ENCODE measurements at places on chromosomes 5 and 9.
A peak's percentile ranks its signal among the peaks of the same experiment; 100 is the strongest.

GRCh38 chr9:136903041-136903554, 16.8 kb downstream of the TRAF2 start:
- DNase-seq, result no peak

GRCh38 chr9:86099701-86100364, 475 bp upstream of the GOLM1 start:
- DNase-seq, result no peak

GRCh38 chr9:77475641-77476473, 172.3 kb downstream of the GNA14 start:
- DNase-seq, result peak; percentile 11

DNA sequence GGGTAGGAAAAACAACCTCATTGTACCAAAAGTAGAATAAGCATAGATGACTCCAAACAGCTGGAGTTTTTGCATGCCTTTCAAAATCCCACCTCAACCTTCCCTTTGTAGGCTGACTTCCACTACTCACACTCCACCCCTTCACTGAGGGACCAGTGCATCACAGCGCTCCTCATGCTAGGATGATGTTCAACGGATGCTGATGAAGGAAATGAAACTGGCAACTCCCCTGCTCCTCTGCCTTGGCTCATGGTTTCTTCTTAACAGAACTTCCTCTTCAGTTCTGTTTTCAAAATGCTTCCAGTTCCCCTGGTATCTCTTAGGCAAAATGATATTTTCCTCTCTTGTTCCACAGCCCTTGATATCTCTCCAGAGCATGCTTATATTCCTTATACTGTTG, 29.0 kb downstream of the LIFR start:
- peak; percentile 37 for DNase-seq

- DNase-seq, result no peak
Measured at GRCh38 chr5:139188558-139189270, 9.5 kb downstream of the SIL1 start.

DNA sequence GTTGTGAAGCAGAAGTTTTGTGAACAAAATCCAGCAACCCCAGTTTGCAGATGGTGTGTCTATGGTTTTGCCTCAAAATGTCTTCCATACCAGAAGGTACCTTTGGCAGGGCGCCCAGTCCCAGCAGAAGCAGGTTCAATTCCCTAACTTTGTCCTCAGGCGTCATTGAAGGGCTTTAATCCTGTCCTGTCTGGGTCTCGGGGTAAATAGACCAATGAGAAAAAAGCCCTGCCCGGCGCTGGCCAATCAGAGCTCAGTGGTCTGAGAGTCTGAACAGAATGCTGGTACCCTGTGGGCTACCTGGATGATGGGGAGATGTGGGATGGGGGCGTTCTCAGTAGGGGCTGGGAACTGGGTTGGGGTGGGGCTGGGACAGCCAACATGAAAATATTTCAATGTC, 6.2 kb upstream of the ST6GALNAC4 start:
- DNase-seq, result no peak

DNA sequence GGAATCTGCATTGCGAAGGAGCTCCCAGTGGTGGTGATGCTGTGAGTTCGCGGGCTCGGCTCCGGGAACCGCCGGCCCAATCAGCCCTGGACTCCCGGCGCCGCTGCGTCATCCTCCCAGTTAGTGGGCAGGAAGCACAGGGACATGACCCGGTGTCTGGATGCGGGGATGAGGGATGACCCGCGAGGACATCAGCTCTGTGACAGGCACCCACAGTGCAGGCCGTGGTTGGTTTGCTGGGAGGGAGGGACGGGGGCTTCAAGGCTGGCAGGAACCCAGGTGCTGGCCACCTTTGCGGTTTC, 996 bp downstream of the NXNL2 start:
- no peak for DNase-seq

- DNase-seq, result no peak
Measured at GRCh38 chr5:96741891-96742309, 65.8 kb downstream of the ERAP1 start.

- no peak for DNase-seq
Measured at GRCh38 chr9:108396193-108396592, 459.6 kb downstream of the ACTL7B start.

GRCh38 chr5:129400395-129400983, 59.6 kb upstream of the ADAMTS19 start:
- no peak for DNase-seq

DNA sequence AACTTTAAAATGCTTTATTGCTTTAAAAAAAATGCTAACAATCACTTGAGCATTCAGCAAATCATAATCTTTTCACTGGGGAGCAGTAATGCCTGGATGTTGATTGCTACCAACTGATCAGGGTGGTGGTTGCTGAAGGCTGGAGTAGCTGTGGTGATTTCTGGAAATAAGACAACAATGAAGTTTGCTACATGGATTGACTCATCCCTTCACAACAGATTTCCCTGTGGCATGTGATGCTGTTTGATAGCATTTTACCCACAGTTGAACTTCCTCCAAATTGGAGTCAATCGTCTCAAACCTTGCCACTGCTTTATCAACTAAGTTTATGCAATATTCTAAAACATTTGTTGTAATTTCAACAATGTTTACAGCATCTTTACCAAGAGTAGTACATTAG, 83.3 kb downstream of the MLLT3 start:
- no peak for DNase-seq

GRCh38 chr5:118506217-118506852, 482.0 kb downstream of the DTWD2 start:
- DNase-seq, result peak; percentile 66

DNA sequence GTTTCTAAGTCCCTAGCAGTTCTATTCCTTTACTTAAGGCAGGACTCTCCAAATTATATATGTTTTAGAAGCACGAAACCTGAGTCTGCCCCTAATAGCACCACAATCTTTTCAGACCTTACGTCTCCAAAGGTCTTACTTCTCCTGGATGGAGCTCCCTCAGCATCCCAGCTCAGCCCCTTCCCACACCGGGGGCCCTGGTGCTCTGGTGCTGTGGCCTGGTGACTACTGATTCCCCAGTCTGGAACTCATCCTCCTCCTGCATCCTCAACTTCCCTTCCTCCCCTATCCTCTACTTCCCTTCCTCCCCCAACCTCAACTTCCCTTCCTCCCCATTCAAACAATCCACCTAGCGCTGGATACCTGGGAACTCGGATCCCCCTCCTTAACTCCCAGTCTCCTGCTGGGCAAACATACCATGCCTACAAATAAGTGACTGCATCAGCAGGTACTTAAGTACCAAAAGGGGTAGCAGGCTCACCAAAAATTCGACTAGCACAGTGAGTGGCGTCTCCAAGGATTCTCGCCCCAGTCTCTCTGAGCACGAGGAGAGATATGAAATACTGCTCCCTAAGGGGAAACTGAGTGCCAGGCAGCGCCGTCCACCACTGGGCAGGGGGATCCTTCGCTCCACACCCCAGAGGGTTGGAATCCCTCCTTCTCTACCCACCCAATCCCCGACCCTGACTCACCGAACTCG, 831 bp downstream of the IGFBPL1 start:
- no peak for DNase-seq

DNA sequence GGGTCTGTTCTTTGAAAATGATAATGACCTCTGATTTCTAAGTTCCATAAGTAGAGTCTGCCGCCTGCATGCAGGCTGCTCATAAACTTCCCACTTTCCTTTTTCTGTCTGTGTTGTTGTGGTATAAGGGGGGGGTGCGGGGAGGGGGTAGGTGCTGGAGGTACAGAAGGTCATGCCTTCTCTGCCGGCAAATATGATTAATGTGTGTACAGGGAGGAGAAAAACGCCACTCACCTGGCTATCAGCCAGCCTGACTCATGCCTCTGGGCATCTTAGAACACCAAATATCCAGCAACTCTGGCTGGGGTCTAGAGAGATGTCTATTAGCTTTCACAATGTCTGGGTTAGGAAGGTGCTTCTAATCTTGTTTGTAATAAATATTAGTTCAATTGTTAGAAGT, 128.3 kb downstream of the EFNA5 start:
- DNase-seq, result no peak

GRCh38 chr5:158718738-158719505, 380.8 kb downstream of the EBF1 start:
- DNase-seq, result no peak

DNA sequence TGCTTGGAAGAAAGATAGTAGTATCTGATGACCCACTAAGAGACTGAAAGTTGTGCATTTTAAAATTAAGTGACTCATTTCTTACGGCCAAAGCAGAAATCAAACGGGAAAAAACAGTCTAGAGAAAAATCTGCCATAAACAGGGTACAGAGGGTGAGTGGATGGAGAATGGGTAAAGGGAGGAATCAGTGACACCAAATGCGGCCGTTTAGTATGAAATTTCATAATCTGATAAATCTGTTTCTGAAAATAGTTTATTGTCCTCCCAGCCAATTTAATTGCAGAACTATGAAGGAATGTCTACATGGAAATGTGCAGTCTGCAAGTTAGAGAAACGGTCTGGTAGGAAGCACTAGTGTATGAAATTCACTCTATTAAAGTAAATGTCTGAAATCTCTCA, 39.5 kb downstream of the ADAMTS12 start:
- no peak for DNase-seq

DNA sequence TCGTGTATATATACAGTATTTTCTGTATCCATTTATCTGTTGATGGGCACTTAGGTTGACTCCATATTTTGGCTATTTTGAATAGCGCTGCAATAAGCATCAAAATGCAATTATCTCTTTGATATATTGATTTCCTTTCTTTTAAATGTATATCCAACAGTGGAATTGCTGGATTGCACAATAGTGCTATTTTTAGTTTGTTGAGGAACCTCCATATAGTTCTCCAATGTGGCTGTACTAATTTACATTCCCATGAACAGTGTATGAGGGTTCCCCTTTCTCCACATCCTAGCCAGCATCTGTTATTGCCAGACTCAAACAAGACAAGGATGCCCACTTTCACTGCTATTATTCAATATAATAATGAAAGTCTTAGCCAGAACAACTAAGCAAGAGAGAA, 9.1 kb upstream of the CTXN3 start:
- DNase-seq, result no peak

DNA sequence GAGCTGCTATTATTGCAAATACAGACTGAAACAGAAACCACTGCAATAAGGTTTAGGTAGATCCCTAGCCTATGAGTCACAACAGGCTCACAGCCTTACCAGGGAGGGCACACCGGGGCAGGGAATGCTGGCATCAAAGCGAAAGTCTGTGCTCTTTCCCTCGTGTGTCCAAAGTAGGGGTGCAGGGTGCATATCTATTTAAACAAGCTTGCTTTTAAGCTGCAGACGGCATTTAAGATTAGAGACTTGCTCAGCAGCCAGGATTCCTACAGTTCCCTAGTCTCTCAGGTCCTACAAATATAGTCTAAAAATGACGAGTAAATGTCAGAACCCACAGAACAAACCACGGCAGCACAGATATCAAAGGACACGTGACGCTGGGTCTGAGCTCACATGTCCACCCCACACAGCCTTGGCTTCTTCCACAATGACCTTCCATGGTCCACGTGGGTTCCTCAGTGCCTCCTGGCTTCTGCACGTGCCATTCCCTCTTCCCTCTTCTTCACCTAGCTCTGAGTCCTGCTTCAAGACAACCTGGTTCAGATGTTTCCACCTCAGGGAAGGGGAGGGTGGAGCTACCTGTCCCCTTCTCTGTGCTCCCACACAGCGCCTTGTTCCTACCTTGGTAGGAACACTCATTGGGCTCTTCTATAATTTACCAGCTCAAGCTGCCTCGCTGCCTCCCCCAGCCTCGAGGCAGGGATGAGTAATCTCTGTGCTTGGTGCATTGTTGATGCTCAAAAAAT, 193.2 kb downstream of the MAPKAP1 start:
- DNase-seq, result no peak

DNA sequence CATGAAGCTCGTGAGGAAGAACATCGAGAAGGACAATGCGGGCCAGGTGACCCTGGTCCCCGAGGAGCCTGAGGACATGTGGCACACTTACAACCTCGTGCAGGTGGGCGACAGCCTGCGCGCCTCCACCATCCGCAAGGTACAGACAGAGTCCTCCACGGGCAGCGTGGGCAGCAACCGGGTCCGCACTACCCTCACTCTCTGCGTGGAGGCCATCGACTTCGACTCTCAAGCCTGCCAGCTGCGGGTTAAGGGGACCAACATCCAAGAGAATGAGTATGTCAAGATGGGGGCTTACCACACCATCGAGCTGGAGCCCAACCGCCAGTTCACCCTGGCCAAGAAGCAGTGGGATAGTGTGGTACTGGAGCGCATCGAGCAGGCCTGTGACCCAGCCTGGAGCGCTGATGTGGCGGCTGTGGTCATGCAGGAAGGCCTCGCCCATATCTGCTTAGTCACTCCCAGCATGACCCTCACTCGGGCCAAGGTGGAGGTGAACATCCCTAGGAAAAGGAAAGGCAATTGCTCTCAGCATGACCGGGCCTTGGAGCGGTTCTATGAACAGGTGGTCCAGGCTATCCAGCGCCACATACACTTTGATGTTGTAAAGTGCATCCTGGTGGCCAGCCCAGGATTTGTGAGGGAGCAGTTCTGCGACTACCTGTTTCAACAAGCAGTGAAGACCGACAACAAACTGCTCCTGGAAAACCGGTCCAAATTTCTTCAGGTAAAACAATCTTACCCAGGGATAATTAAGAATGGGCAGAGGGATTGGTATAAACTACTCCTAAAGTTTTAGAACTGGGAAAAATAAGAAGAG, 12.9 kb downstream of the ITGA1 start:
- DNase-seq, result peak; percentile 8

DNA sequence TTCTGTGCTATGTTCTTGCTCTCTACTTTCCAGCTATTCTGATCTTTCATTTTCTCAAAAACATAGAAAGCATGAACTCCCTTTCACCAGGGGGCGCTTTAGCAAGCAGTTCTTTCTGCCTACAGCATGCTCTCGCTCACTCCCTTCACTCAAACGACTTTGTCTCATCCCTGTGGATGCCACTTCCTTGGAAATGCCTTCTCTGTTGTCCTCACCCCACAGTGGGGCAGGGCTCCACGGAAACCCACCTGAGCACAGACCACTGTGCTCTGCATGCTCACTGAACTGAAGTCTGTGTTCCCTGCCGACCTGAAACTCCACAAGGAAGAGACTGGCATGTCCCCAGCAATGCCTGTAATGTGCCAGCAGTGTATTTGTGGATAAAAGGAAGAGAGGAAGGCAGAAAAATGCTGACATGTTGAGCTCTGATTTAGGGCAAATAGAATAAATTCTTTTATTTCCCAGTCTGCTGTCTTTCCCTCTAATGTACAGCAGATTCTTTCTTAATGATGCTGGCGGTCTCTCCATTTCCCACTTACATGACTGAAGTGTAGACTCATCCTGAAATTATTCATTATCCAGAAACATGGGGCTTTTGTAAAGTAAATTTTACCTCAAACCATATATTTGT, 4.9 kb upstream of the ROR2 start:
- peak; percentile 31 for DNase-seq
